NCI-H1092 treated with DMSO at 0.1 percent for 48 hours (cell line): ENCODE measurements at places on chromosomes 5 and 9.

GRCh38 chr5:107404595-107405374 lies 266.0 kb downstream of the EFNA5 start:
- DNase-seq: no peak

- DNase-seq: no peak
Measured at GRCh38 chr9:129665389-129665775, at the start of gene PRRX2. Gene PRRX2 (plus strand): TSS chr9:129665647. CDS start chr9:129665868, 221 bp downstream.

DNA sequence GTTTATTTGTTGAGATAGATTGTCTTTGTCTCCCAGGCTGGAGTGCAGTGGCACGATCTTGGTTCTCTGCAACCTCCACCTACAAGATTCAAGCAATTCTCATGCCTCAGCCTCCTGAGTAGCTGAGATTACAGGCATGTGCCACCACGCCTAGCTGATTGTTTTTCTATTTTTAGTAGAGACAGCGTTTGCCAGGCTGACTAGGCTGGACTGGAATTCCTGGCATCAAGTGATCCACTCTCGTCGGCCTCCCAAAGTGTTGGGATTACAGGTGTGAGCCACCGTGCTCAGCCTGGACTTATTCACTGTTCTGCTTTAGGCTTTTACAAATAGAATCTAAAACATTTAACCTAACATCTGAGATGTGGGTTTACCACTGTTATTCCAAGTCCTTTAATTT lies 91.3 kb downstream of the COMMD10 start:
- no peak for DNase-seq

GRCh38 chr9:91332546-91333231 lies 29.0 kb downstream of the AUH start:
- DNase-seq: no peak

GRCh38 chr5:123756816-123757215 lies 244.8 kb downstream of the CSNK1G3 start:
- DNase-seq: no peak

DNA sequence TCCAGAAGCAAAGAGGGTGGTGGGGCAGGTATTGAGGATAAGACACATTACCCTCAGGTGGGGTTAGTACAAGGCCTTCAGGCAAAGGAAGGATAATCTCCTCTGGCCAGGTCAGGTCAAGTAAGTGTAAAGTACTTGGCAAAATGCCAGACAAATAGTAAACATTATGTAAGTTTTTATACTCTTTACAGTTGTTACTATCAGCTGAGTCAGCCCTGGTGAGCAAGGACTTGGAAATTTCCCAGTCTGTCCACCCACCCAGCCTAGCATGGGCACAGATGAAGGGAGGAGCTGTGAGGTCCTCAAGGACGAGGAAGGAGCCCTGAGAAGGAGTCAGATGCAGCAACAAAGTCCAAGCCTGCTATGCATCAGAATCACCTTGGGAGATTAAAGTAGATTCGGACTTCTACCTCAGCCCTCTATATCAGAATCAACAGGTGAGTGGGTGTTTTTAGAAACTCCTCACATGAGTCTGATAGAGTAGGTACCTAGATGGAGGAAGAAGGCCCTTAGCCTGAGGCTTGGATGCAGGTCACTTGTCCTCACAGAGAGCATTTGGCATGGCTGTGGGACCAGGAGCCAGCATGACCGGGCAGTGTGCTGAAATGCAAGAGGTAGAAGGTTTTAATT lies 50.2 kb upstream of the BARX1 start:
- no peak for DNase-seq
